ENCODE measurements at places on chromosomes 5 and 9.

DNA sequence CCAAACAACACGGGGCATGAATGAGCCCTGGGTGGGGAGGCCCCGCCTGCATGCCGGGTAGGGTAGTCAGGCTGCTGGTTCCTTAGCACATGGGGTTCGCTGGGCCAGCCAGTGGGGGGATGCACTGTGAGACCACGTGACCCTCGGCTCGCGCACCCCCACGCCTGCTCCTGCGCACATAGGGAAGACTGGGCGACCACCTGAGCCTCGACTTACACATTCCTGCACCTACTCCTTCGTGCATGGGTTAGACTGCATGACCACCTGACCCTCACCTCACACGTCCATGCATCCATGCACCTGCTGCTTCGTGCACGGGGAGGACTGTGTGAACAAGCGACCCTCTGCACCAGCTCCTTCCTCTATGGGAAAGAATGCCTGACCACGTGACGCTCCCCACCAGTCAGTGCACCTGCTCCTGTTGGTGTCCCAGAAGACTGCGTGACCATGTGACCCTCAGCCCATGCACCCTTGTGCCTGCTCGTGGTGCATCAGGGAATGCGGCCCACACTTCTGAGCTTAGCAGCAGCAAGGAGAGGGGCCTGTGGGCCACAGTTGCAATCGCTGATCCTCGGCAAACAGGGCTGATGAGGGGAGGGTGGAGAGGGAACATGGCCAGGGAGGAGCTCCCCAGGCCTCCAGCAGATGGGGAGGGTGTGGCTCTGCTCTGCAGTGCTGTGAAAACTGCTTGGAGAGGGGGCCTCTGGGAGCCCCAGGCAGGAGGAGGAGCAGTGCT, 18.1 kb downstream of the LPCAT1 start:
- H3K27ac ChIP-seq, result no peak overlapping the region
- no peak overlapping the region for H3K4me3 ChIP-seq
- H3K27me3 ChIP-seq, result no peaks in the 10 kb centered on the region
- no peak for DNase-seq
- H3K36me3 ChIP-seq, result peaks cover 7% of the 10 kb centered on the region

- H3K4me1 ChIP-seq, result peaks cover 8% of the 10 kb centered on the region
- H3K27me3 ChIP-seq, result no peaks in the 10 kb centered on the region
- no peak overlapping the region for H3K4me3 ChIP-seq
- peak overlapping the region; percentile 74 for H3K27ac ChIP-seq
- H3K36me3 ChIP-seq, result no peaks in the 10 kb centered on the region
Measured at GRCh38 chr9:99019510-99020331, 76.0 kb downstream of the COL15A1 start.

GRCh38 chr5:65749221-65749844, 27.3 kb downstream of the NLN start:
- DNase-seq, result no peak
- no peak overlapping the region for H3K4me3 ChIP-seq
- H3K36me3 ChIP-seq, result no peaks in the 10 kb centered on the region
- H3K27ac ChIP-seq, result no peak overlapping the region

GRCh38 chr9:129311643-129312042, 133.6 kb upstream of the IER5L start:
- H3K27ac ChIP-seq, result no peak overlapping the region
- DNase-seq, result no peak
- H3K36me3 ChIP-seq, result no peaks in the 10 kb centered on the region
- peaks cover 13% of the 10 kb centered on the region for H3K4me1 ChIP-seq
- no peaks in the 10 kb centered on the region for H3K27me3 ChIP-seq
- H3K4me3 ChIP-seq, result no peak overlapping the region

DNA sequence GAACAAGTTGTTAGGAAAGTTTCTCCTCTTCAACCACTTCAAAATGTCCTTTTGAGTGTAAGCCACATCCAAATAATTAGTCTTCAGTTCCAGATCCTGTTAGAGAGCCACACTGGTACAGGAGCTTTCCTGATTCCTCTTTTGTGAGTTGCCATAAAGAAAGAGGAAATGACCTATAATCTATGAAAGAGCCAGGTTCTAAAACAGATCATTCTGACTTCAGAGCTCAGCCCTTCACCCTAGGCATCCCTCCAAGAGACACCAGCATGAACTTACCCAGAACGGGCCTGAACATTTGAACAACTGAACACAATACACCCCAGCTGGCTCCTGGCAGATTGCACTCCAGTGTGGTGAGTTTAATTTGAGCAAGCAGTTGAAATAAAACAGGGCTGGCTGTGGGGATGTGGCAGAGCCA, 25.7 kb downstream of the SLC1A1 start:
- DNase-seq, result no peak
- H3K27me3 ChIP-seq, result no peaks in the 10 kb centered on the region
- H3K4me3 ChIP-seq, result no peak overlapping the region
- no peaks in the 10 kb centered on the region for H3K4me1 ChIP-seq

DNA sequence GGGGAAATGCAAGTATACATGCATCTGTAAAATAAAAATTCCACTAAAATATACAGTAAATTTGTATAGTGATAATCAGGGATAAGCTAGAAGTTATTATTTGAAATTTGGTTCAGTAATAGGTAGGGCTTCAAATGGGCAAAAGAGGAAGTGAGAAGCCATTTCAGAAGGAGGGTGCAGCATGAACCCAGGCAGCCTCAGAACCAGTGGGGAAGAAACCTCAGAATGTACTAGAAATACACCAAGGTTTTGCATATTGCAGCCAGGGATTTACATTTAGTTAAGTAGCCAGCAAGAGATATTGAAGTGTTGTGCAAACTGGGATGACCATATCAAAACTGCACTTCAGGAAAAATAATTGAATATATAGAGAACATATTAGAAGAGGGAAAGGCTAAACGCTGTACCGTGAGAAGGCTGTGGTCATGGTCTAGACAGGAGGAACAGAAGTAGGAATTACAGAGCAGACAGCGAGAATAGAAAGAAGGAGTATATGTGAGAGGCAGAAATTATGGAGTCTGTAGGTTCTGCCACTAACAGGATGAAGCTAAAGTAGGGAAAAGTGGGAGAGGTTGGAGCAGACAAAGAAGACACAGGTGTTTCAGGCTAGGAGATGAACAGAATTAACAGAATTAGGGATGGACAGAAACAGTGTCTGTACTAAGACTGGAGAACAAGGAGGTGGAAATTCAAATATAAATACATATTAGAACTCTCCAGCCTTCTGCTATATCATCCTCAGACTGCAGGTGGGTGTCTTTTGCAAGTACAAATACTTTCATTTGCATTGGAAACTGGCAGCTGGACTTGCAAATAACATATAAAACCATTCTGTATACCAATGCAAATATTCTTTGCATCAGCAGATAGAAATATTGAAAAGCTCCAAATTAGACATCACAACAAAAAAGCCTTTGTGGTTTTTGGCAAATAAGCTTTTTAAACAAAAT, 335.6 kb downstream of the ZNF608 start:
- H3K4me3 ChIP-seq, result no peak overlapping the region
- H3K27me3 ChIP-seq, result no peaks in the 10 kb centered on the region
- H3K4me1 ChIP-seq, result no peaks in the 10 kb centered on the region

DNA sequence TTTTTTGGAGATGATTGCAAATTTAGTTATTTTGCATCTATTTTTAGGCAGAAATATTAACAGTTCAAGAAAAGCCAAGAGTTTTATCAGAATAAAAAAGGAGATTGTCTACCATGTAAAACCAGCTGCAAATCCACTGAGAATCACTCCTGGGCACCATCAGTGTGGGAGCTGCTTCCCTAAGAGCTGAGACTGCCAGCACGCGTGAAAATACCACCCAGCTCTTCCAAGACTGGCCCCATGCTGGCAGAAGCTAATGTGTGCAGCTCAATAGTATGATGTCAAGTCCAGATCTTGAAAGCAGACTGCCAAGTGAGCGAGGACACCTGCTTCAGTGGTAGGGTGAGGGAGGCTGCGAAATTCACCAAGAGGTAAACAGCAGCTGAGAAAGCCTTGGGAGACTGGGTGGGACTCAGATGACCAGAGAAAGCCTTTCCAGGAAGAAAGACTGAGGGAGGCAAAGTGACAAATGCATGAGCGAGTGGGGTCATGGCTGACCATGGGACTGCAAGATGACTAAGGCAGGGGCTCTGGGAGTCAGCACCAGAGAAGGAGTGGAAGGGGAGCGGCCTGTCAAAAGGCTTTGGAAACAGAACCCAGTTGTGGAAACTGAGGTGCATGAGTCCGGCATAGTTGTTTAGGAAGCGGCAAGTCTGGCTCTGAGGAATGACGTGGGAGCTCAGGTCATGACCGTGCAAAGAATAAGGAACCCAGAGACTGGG, 200.9 kb downstream of the GADD45G start:
- no peaks in the 10 kb centered on the region for H3K36me3 ChIP-seq
- no peak overlapping the region for H3K4me3 ChIP-seq
- peaks cover 7% of the 10 kb centered on the region for H3K4me1 ChIP-seq

- no peak overlapping the region for H3K4me3 ChIP-seq
- peaks cover 48% of the 10 kb centered on the region for H3K36me3 ChIP-seq
- no peak for DNase-seq
- H3K27me3 ChIP-seq, result no peaks in the 10 kb centered on the region
Measured at GRCh38 chr9:110967196-110967595, 71.1 kb downstream of the LPAR1 start.

- no peak overlapping the region for H3K4me3 ChIP-seq
- H3K27ac ChIP-seq, result no peak overlapping the region
- H3K27me3 ChIP-seq, result no peaks in the 10 kb centered on the region
- H3K36me3 ChIP-seq, result no peaks in the 10 kb centered on the region
- DNase-seq, result no peak
Measured at GRCh38 chr9:132782037-132782436, 96.0 kb downstream of the AK8 start.

DNA sequence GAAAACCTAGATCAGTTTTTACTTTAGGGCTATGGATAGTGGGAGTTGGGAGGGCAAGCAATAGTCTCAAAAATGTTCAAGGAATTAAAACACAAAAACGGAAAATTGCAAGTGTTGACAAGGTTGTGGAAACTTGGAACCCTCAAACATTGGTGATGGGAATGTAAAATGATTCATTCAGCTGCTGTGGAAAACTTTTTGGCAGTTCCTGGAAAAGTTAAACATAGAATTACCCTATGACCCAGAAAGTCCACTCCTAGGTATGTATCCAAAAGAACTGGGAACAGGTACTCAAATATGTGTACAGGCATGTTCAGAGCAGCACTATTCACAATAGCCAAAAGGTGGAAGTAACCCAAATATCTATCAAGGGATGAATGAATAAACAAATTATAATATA, 1.2 kb upstream of the MSANTD3 start:
- peak overlapping the region; percentile 87 for H3K27ac ChIP-seq
- no peaks in the 10 kb centered on the region for H3K36me3 ChIP-seq
- no peaks in the 10 kb centered on the region for H3K27me3 ChIP-seq

- no peaks in the 10 kb centered on the region for H3K36me3 ChIP-seq
- H3K4me1 ChIP-seq, result no peaks in the 10 kb centered on the region
- no peaks in the 10 kb centered on the region for H3K27me3 ChIP-seq
- H3K27ac ChIP-seq, result no peak overlapping the region
Measured at GRCh38 chr5:74903165-74903787, 37.1 kb upstream of the FAM169A start.

- H3K4me3 ChIP-seq, result no peak overlapping the region
- DNase-seq, result no peak
- no peaks in the 10 kb centered on the region for H3K4me1 ChIP-seq
- H3K27me3 ChIP-seq, result no peaks in the 10 kb centered on the region
Measured at GRCh38 chr5:1217596-1218206, 7.5 kb upstream of the SLC6A18 start.

DNA sequence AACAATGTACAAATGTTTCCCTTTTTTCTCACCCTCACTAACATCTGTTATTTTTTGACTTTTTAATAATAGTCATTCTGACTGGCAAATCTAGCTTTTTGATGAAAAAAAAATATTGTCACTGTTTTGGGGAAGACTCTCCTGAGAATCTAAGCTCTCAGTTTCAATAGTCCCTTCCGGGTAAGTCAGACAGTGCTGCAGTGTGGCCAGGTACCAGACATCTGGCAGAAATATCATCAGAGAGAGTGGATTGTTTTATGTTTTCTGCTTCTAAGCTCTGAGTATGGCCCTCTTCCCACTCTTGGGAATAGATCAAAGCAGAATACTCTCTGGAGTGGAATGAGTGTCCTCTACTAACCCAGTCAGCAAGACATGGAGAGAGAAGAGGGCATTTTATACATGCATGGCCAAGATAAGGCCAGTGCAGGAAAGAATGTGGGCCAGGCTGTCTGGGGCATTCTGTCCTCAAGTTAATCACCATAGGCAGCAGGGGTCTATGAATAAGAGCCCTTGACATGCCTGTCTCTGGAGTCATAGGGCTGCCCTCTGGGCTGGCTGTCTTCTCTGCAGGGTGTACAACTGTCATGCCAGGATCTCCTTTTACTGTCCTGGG, 38.5 kb upstream of the OR2S2 start:
- H3K4me1 ChIP-seq, result no peaks in the 10 kb centered on the region
- H3K27me3 ChIP-seq, result peaks cover 55% of the 10 kb centered on the region
- no peak overlapping the region for H3K4me3 ChIP-seq
- no peaks in the 10 kb centered on the region for H3K36me3 ChIP-seq
- no peak for DNase-seq
- H3K27ac ChIP-seq, result no peak overlapping the region

- no peaks in the 10 kb centered on the region for H3K27me3 ChIP-seq
- no peak for DNase-seq
- no peaks in the 10 kb centered on the region for H3K36me3 ChIP-seq
- no peak overlapping the region for H3K27ac ChIP-seq
- peaks cover 42% of the 10 kb centered on the region for H3K4me1 ChIP-seq
- H3K4me3 ChIP-seq, result peak overlapping the region; percentile 21
Measured at GRCh38 chr9:70255486-70255885, 3.3 kb upstream of the SMC5 start.

DNA sequence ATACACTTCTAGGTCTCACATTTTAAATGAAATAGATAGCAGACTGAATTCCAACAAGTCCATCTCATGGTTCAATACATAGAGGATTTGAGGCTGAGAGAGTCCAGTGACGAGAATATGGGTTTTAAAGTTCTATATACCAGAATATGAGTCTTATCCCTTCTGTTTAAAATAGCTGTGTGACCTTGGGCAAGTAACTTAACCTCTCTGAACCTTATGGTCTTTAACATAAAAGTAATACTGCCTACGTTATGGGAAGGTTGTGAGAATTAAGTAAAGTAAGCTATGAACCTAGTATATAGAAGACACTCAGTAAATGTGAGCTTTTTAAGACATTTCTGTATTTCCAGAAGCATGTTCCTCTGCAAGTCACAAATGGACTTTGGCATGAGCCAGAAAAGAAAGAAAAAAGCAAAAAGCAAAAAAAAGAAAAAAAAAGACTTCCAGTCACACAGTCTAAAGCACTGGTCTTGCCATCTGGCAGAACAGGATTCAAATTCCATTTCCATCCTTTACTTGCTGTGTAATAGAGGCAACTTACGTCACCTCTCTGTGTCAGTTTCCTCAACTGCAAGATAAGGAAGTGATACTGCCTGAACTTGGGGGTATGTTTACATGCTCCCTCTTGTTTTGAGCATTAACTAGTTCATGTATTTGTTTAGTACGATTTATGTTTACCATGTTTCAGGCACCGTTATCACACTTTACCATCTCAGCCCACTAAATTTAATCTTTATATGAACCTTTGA, 248.2 kb downstream of the TRIM32 start:
- H3K4me3 ChIP-seq, result no peak overlapping the region
- no peaks in the 10 kb centered on the region for H3K4me1 ChIP-seq
- DNase-seq, result no peak
- no peak overlapping the region for H3K27ac ChIP-seq

GRCh38 chr5:67267512-67268216, 71.1 kb upstream of the CD180 start:
- H3K4me3 ChIP-seq, result no peak overlapping the region
- peaks cover 20% of the 10 kb centered on the region for H3K4me1 ChIP-seq
- peak overlapping the region; percentile 95 for H3K27ac ChIP-seq
- no peaks in the 10 kb centered on the region for H3K36me3 ChIP-seq
- DNase-seq, result no peak

- no peak overlapping the region for H3K4me3 ChIP-seq
- peak overlapping the region; percentile 0 for H3K27ac ChIP-seq
- H3K4me1 ChIP-seq, result peaks cover 6% of the 10 kb centered on the region
- H3K36me3 ChIP-seq, result no peaks in the 10 kb centered on the region
- no peak for DNase-seq
- H3K27me3 ChIP-seq, result no peaks in the 10 kb centered on the region
Measured at GRCh38 chr5:59246882-59247281, 646.6 kb downstream of the PDE4D start.

Data from esophagus squamous epithelium (tissue), 5 donors.